ENCODE measurements at places on chromosomes 7 and 10.

DNA sequence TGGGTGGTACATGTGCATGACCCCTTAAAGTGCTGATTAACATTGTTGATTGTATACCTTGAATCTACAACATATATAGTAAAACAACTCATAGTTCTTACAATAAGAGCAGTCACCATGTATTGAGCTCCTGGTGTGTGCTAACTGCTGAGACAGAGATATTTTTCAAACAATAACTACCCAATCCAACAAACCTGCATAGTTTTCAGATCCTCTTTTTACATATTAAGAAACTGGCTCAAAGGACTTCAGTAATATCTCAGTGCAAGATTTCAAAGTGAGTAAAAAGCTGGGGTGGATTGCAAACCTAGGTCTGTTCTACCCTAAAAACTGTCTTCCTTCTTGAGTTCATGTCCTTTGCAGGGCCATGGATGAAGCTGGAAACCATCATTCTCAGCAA lies 272.2 kb downstream of the SNX13 start:
- DNase-seq: no peak

DNA sequence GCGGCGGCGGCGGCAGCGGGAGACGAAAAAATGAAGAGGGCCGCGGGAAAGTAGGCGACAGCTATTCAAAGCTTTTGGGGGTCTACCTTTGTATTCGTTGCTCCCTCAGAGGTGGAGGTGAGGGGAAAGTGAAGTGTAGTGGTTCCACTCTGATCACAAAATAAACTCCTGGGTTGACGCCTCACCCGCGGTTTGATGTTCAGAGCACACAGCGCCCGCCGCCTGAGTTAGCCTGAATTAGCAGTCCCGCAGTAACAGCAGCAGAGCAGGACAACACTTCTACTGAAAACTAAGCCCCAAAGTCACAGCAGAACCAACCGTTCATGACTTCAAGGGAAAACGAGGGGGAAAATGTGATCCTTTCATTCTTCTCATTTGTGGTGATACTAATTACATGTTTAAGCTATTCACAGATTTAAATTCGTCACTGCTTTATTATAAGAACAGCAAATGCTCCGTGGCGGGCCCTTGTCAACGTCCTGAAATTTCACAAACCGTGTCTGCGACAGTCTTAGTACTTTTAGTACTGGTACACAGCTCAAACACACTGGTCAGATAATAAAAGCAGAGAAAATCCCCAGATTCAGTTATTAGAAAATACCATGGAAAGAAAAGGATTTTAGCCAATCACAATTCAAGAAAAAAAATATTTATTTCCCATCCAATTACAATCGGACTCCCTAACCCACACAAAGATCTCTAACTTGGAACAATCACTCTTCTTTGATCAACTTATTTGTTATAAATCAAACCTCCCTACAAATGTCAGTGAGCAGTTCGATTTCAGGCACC lies 563 bp upstream of the JMJD1C start:
- peak; percentile 9 for DNase-seq

DNA sequence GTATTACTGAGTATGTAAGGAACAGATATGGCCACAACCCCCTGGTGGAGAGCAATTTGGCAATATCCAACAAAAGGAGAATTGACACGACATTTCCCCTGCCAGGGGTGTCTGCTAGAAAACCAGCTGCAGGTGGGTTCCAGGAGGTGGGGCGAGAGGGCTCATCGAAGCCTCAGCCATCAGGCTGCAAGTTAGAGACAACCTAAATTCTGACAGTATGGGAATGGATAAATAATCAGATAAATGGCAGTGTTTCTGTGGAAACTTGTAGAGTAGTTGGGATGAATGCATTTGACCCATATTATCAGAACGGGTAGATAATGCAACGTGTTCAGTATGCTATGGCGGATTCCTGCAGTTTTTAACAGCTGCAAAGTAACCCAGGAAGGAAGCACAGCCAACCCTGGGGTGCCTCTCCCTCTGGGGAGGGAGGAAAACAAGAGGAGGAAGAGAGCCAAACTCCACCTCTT lies 3.5 kb downstream of the TMEM273 start:
- DNase-seq: no peak

DNA sequence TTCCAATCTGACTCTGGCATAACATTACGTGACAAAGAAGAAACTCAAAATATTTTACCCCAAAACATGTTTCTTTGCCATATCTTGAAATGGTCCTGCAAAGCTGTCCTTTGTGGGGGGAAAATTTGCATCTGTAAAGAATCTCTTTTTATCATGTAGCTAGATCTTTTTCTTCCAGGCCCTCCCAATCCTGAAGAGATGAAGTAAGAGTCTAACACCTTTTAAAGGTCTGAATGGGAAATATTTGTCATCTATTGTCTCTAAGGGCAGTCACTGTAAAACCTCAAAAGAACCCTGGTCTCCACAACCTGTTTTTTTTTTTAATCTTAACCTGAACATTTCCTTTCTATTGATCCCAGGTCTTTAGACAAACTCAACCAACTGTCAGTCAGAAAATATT lies 8.6 kb downstream of the OR2AE1 start:
- DNase-seq: no peak

- peak; percentile 49 for DNase-seq
Measured at GRCh38 chr10:130301021-130301892, 165.1 kb downstream of the GLRX3 start.

DNA sequence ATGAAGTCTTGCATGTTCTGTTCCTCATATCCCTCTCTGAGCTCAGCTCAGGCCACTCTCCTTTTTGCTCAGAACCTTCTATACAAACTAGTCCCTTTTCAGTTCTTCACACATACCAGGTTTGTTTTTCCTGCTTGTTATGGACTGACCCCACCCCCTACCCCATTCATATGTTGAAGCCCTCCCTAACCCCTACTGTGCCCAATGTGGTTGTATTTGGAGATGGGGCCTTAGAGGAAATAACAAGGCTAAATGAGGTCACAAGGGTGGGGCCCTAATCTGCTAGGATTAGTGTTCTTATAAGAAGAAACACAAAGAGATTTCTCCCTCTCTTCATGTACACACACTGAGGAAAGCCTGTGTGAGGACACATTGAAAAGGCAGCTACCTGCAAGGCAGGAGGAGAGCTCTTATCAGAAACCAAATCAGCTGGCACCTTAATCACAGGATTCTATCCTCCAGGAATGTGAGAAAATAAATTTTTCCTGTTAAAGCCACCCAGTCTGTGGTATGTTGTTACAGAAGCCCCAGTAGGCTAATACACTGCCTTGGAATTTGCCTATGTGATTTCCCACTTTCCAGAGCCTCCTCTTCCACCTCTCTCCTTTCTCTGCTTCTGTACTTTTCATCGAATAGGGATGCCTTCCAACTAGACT lies 67.3 kb upstream of the DNAJB12 start:
- DNase-seq: no peak

DNA sequence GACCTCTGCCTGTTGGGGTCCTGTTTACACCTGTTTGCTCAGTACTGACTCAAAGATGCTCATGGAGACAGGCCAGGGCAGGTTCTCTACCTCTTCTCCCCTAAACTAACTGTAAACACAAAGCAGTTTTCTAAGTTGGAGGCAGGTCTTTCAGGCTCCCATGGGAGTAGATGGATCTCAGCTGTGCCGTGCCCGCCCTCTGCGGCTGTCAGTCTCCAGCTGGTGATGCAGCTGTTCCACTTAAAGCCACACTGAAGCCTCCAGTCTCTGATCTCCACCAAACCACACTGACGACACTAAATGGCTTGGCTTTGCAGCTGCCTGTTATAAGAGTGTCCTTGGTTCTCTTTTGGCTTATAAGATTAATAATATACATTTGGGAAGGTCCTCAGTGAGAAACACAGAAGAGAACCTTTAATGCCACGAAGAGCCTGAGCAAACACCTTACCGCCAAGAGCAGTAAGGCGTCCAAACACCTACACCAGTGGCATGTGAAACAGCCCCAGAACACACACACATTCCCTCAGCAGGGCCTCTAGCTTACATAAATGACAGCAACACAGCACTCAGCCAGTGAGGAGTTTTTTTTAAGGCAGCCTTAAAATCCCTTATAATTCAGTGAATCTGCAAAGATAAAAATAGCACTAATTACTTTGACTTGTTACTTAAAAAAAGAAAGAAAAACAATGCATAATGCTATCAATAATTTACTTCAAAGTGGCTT lies 60.4 kb upstream of the KCNIP2 start:
- no peak for DNase-seq

DNA sequence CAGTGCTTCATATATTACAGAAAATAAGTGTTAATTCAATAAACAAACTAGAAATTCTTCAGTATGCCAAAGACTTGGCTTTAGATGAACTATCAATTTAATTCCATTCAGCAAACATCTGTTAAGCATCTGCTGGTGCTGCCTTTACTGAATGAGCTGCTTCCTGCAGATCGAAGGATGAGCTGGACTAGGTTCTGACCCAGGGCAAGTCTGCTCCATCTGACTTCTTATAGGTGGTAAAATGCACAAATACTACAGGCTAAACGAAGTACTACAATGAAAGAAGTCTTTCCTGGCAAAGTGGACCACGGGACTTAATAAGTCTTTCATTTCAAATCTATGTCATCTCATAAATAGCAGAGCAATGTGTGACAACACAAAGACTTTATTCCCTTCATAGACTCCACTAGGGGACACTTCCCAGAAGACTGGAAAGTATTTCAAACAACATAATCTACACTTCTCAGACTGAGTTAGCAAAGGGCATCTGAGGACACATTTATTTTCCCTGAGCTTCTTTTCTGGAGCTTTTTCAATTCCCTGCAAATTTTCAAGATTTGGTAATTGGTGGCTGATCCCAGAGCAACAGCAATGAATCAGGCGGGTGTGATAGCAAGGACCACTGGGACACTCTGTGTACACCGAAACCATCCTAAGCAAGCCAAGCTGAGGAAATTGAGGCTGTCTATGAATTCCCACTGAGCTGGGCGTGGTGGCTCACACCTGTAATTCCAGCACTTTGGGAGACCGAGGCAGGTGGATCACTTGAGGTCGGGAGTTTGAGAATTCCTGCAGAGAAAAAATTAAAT lies 108.9 kb upstream of the FRMD4A start:
- DNase-seq: no peak

GRCh38 chr7:36408589-36408988 lies 18.9 kb downstream of the ANLN start:
- no peak for DNase-seq

GRCh38 chr10:104613406-104613805 lies 27.7 kb upstream of the SORCS3 start:
- no peak for DNase-seq

DNA sequence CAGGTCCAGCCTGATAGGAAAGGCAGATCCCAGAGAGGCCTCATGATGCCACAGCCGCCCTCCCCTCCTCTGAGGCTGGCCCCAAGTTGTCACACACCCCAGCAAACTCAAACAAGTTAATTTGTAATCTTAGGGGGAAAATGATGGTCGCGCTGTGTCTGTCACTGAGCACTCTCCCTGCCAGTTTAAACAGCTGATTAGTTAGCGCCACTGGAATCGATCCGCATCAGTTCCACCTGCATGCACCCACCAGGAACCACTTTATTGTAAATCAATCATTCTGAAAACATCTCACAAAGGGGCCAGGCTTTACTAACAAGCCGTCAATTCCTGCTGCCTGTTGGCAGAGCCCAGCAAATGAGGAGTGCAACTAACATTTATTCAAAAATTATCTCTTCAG lies 870.9 kb downstream of the KCNMA1 start:
- no peak for DNase-seq

Measured in T-helper 2 cell treated with Interferon-gamma antibody and Interleukin-4, amounts not matched to agents 5 μg/mL and 100 μg/mL, for 36 hours (primary cell).